ENCODE measurements at places on chromosomes 1 and 21.

GRCh38 chr1:27862671-27863537, 9.4 kb upstream of the THEMIS2 start:
- DNase-seq, result no peak

DNA sequence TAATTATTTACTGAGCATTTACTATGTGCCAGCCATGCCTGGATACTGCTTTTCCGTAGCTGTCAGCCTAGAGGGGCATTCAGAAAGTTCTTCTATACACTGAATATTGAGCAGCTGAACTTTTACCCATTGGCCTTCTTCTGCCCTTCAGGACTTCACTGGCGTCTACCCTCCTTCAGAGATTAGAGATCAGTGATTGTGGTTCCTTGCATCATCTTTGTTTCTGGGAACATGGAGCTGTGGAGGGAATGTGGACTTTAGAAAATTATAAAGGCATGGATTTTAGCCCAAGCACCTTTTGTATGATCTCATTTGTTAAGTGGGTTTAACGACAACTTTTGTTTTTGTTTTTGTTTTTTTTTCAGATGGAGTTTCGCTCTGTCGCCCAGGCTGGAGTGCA, 58.7 kb upstream of the POU3F1 start:
- DNase-seq, result no peak

DNA sequence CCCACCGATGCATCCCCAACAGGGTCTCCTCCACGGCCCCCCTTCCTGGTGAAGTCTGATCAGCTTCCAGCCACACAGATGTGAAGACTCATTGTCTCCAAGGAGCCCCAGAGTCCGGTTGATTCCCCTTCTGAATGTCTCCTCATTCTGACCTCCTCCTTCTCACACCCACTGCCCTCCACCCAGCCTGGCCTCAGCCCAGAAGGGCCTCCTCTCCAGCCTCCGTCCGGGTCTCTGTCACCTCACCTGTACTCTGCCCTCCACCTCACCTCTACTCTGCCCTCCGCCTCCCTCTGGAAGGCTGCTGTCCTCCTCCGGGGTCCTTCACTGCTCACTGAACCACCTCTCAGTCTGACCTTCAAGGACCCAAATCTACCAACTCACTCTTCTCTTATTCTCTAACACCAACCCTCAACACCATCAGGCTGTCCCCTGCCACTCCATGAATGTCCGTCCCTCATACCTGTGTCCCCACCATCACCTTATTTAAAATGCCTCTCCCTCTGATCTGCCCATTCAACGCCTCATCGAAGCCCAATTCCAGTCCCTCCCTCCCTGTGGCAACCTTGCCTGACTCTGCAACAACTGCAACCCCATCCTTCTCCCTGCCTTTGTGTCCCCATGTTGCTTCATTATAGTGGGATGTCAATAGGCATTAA, 201.2 kb downstream of the TOMM20 start:
- DNase-seq, result no peak

GRCh38 chr1:76547916-76548315, 319.4 kb upstream of the ST6GALNAC5 start:
- DNase-seq, result no peak

- DNase-seq, result no peak
Measured at GRCh38 chr21:32747396-32747795, 19.6 kb upstream of the SYNJ1 start.

- DNase-seq, result no peak
Measured at GRCh38 chr1:7869136-7869920, 16.5 kb upstream of the UTS2 start.

- DNase-seq, result no peak
Measured at GRCh38 chr21:14088391-14088790, 122.4 kb downstream of the LIPI start.
